Fibroblast of skin of left quadriceps (primary cell): ENCODE measurements at places on chromosomes 6 and 20.

DNA sequence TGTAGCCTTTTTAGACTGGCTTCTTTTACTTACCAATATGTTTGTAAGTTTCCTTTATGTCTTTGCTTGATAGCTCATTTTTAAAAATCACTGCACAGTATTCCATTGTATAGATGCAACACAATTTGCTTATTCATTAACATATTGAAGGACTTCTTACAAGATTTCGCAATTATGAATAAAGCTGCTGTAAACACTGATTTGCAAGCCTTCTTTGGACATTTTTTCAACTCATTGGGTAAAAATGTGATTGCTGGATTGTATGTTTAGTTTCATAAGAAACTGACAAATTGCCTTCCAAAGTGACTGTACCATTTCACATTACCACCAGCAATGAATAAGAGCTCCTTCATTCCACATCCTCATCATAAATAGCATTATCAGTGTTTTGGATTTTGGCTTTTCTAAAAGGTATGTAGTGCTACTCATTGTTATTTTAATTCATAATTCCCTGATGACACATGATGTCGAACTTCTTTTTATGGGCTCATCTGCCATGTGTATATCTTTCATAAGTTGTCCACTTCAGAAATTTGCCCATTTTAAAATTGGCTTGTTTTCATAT is 80.7 kb downstream of the TFAP2B start:
- peak; percentile 1 for DNase-seq

- DNase-seq, result no peak
These were observed 104.0 kb downstream of the EYA2 start for GRCh38 chr20:46998477-46999240.

- no peak for DNase-seq
These were observed 57.4 kb downstream of the STMND1 start for GRCh38 chr6:17159240-17159639.

DNA sequence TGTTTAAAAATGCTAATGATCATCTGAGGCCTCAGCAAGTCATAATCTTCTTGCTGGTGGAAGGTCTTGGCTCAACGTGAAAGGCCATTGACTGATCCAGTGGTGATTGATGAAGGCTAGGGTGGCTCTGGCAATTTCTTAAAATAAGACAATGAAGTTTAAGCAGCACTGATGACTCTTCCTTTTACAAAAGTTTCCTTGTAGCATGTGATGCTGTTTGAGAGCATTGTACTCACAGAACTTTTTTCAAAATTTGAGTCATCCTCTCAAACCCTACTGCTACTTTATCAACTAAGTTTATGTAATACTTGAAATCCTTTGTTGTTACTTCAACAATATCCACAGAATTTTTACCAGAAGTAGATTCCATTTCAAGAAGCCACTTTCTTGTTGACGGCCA is 382.3 kb downstream of the ESR1 start:
- no peak for DNase-seq

DNA sequence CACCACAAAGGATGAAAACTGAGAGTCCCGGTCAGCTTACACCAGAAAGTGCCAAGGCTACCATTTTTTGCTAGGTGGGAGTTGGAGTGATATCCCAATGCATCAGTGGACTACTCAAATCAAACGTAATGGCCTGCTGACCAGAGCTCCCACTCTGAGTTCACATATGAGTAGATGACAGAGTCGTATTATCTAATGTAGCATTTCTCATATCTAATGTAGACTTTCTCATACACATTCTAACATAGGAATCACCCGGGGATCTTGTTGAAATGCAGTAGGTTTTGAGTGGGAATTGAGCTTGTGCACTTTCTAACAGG is 38.4 kb upstream of the FUCA2 start:
- no peak for DNase-seq
